ENCODE measurements at places on chromosomes 2 and 18. TPM values are rescaled to one million over a fixed set of nuclear protein-coding genes. Genes with fewer than 3 reads are reported as not detected.

GRCh38 chr2:19352946-19353720 lies 5.3 kb downstream of the OSR1 start:
- peaks cover 48% of the 10 kb centered on the region for H3K27me3 ChIP-seq
- no peaks in the 10 kb centered on the region for H3K36me3 ChIP-seq
- H3K27ac ChIP-seq: no peak overlapping the region
- peaks cover 20% of the 10 kb centered on the region for H3K4me1 ChIP-seq
- no peak for DNase-seq
- H3K4me3 ChIP-seq: no peak overlapping the region

- H3K36me3 ChIP-seq: no peaks in the 10 kb centered on the region
- H3K27me3 ChIP-seq: peaks cover 3% of the 10 kb centered on the region
- no peak overlapping the region for H3K27ac ChIP-seq
- H3K4me3 ChIP-seq: no peak overlapping the region
These were observed 15.4 kb downstream of the FBXO15 start for GRCh38 chr18:74132201-74132600.

The GTF2A1L gene
- total RNA-seq: not detected

The CD226 gene
- total RNA-seq: 0.80 TPM

The TUBB8B gene
- total RNA-seq: 1.4 TPM

All from endothelial cell (in vitro differentiated cells).